ENCODE measurements at places on chromosomes 5 and 9.

- no peak for DNase-seq
Measured at GRCh38 chr5:132008961-132009680, 2.3 kb downstream of the ACSL6 start.

- DNase-seq: no peak
Measured at GRCh38 chr9:38346811-38347210, 45.7 kb upstream of the ALDH1B1 start.

- DNase-seq: no peak
Measured at GRCh38 chr5:72433522-72433921, 73.7 kb downstream of the ZNF366 start.

GRCh38 chr5:113824307-113824706 lies 310.8 kb downstream of the YTHDC2 start:
- no peak for DNase-seq

GRCh38 chr5:172336264-172336663 lies 52.7 kb upstream of the UBTD2 start:
- DNase-seq: no peak

GRCh38 chr9:72431036-72431435 lies 66.0 kb upstream of the ZFAND5 start:
- DNase-seq: no peak

DNA sequence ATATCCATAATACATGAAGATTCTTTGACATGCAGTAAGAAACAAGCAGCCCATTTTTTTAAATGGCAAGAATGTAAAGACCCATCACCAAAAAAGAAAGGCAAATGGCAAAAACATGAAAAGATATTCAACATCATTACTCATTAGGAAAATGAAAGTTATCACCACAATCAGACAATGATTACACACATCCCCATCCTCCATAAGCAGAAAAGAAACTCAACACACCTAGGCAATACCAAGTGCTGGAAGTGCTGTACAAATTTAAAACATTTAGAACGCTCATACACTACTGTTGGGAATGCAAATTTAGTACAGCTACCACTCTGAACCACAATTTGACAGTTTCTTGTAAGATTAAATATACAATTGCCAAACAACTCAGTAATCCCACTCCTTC lies 466.7 kb downstream of the ACTL7B start:
- no peak for DNase-seq

- no peak for DNase-seq
Measured at GRCh38 chr5:104126980-104127379, 564.4 kb upstream of the NUDT12 start.

- no peak for DNase-seq
Measured at GRCh38 chr5:117837786-117838185, 1150.6 kb downstream of the DTWD2 start.

GRCh38 chr5:132204371-132205135 lies 23.1 kb downstream of the P4HA2 start:
- no peak for DNase-seq

- no peak for DNase-seq
Measured at GRCh38 chr5:8701251-8701650, 832.3 kb downstream of the MTRR start.

GRCh38 chr5:126615286-126615685 lies 14.5 kb downstream of the PHAX start:
- DNase-seq: no peak

DNA sequence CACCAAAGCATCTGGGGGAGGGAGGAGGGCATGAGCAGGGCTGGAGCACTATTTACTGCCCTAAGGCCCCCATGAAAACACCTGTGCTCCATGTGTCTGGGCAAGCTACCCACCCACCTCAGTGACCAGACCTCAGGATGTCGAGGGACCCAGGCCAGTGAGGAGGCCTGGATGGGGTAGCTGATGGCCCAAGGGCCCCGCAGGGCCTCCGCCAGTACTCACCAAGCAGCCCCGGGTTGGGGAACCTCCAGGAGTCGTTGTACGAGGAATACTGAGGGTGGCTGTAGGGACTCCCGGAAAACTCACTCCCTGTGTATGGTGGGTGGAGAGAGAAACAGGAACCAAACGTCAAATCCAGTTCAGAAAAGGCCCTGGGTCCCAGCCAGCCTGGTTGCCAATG lies 187.4 kb downstream of the PAX5 start:
- DNase-seq: no peak

GRCh38 chr5:142360607-142361120 lies 35.8 kb upstream of the SPRY4 start:
- no peak for DNase-seq

- peak; percentile 63 for DNase-seq
Measured at GRCh38 chr9:126860077-126860756, at the start of gene ZBTB34. Gene ZBTB34 (plus strand): TSS chr9:126860639. CDS start chr9:126879400, 18,761 bp downstream.

GRCh38 chr5:107542428-107542827 lies 128.3 kb downstream of the EFNA5 start:
- DNase-seq: no peak

GRCh38 chr5:12294151-12294550 lies 389.9 kb upstream of the CTNND2 start:
- no peak for DNase-seq

DNA sequence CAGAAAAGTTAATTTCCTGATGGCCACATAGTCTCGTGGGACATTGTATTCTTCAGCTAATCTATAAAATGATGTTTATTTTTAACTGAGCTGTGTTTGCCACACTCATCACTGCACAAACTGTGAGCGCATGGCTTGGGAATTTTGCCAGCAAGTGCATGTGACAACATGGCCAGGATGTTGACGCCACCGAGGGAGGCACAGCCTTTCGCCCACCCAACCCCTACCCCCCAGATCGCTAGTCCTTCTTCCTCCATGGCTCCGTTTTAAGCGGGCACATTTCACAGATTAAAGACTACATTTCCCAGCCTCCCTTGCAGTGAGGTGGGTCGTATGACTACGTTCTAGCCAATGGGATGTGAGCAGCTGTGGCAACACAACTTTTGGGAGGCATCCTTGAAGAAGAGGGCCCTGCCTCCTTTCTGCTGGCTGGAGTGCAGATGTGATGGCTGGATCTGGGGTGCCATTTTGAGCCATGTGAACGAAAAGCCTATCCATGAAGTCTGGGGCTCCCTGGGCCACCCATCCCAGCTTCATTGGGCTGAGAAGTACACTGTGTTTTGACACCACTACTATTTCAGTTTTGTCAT lies 7.9 kb downstream of the NRARP start:
- no peak for DNase-seq

GRCh38 chr5:150778517-150779396 lies at the start of gene SMIM3:
Gene SMIM3 (plus strand): TSS chr5:150778757. CDS start chr5:150795441, 16,684 bp downstream.
- no peak for DNase-seq

GRCh38 chr5:62093976-62094375 lies 212.0 kb upstream of the KIF2A start:
- no peak for DNase-seq

DNA sequence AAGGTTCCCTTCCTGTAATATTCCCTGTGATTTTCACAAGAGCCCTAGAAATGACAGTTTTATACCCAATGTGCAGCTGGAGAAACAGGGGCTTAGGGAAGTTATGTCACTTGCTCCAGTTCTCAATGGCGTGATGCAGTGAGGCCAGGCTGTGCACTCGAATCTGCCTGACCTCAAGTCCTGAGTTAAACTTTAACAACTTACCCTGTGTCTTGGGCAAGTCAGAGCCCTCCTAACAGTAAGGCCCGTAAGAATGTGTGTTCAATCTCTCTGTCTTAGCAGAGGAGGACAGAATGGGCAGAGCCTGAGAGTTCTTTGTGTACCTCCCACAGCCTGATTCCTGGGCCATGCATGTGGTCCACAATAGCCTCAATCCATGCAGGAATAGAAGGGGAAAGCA lies 181.1 kb downstream of the TRIM32 start:
- no peak for DNase-seq

DNA sequence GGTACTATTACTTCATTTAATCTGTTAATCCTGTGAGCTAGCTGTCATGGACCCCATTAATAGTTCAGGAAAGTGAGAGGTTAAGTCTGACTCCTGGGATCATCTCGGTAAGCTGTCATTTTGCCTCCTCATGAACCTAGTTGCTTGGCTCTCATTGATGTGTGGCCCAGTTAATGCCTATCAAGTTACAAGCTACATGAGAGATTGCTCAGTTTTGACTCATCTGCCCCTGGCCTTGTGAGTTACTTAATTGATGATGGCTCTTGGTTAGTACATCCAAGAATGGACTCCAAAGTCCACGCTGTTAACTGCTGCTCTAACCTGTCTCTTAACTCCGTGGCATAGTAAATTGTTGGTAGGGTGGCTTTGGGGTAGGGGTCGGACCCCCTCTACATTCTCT lies 23.9 kb downstream of the LARP1 start:
- no peak for DNase-seq

DNA sequence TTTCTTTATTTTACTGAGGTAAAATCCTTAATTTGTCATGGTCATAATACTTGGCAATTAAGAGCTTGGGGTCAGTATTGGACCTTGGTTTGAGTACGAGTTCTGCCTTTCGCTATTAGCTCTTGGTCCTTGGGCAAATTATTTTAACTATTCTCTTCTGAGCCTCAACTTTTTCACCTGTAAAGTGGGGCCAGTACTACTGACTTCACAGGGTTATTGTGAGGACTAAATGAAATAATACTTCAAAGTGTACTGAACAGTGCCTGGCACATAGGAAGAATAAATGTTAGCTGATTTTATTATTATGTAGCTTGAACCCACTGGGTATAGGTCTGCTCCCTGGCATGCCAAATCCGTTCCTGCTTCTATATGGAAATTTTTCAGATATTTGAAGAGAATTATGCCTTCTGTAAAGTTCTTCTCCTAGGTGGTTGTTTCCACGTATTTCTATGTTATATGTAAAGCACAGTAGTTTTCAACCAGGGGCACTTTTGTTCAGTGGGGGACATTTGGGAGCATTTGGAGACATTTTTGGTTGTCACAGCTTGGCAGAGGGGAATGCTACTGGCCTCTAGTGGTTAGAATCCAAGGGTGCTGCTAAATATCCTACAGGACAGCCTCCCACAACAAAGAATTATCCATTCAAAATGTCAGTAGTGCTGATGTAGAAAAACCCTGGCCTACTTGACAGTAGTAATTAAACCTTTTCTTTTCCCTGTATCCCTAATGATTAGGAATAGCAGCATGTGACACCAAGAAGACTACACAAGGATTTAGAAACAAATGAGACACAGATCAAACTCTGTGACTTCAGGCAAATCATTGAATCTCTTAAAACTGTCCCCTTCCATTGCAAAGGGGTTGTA lies 4.5 kb downstream of the RCL1 start:
- no peak for DNase-seq

- no peak for DNase-seq
Measured at GRCh38 chr9:129889122-129889940, 54.1 kb downstream of the USP20 start.
